Skeletal muscle cell (primary cell): ENCODE measurements at places on chromosomes 6 and 20.

GRCh38 chr6:127959869-127960268 lies 59.0 kb upstream of the THEMIS start:
- no peak for DNase-seq

DNA sequence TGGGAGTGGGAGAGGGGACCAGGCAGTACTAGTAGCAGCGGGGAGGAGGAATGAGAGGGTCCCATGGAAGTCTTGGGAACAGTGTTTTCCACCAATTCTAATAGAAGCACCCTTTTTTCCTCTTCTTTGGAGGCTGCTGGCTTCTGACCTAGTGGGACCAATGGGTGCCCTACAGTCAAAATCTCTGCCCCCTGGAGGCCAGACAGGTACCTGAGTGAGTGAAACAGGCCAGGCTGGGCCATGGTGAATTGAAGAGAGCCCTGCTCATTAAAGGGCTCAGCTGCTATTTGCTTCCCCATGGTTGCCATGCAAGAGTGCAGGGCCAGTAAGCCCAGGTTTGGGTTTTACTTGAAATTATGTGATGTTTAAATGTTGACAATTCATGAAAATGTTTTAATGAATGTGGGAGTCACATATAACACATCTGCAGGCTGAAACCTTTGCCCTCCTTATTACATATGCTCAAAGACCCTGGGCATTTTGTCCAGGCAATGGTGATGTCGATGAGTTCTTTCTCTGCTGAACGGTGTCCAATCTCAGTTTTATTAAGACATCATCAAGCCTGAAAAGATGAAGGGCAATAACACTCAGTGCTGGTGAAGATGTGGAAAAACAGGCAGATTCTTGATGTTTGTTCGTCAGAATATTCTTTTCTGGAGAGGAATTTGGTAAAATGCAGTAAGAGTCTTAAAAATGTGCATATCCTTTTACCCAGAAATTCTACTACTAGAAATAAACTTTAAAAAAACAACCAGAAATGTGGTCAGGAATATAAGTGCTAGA lies 42.3 kb upstream of the OCSTAMP start:
- DNase-seq = no peak

DNA sequence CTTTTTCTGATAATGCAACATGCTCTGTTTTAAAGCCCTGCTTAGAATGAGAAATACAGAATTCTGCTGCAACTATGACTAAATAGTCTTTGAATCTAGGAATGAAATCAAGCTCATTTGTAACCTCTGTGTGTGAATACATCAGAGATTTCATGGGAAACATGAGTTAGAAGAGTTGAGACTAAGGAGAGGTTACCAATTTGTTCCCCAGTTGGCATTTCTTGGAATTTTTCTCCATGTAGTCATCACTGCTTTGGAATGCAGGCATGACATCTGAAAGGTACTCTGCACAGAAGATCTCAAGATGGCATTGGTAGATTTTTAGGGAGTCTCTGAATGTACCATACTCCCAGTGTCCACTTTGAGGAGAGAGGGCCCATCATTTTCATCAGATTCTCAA lies 237.2 kb downstream of the TFAP2A start:
- no peak for DNase-seq

GRCh38 chr6:73710470-73710869 lies 14.5 kb downstream of the CD109 start:
- peak; percentile 32 for DNase-seq

DNA sequence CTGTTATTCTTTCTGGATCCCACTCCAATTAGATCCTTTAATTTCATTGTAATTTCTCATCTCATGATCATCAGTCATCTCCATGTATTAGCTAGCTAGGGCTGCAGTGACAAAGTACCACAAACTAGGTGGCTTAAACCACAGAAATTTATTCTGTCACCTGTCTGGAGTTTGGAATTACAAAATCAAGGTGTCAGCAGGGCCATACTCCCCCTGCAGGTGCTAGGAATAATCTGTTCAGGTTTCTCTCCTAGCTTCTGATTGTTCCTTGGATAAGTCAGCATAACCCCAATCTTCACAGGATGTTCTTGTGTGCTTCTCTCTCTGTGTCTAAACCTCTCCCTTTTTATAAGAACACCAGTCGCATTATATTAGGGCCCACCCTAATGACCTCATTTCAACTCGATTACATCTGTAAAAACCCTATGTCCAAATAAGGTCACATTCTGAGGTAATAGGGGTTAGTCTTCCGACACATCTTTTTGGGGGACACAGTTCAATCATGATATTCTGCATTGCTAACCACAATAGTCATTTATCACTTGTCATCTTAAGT lies 40.5 kb downstream of the BEND6 start:
- no peak for DNase-seq

DNA sequence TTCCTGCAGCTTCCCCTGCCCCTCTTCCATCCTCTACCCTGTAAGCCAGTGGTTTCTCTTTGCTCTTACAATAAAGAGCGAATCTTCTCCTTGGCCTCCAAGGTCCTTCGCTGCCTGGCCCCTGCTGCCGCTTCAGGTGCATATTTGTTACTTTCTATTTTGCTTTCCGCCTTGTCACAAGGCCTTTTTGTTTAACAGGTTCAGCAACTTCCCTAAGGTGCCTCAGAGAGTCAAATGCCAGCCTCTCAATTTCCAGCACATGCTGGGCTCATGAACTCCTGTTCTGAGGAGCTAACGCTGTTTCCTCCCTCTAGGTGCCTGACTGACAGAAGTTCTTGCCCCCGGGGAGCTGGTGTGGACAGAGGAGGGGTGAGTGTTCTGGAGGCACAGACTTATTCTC lies 42.4 kb upstream of the EPB41L1 start:
- no peak for DNase-seq

DNA sequence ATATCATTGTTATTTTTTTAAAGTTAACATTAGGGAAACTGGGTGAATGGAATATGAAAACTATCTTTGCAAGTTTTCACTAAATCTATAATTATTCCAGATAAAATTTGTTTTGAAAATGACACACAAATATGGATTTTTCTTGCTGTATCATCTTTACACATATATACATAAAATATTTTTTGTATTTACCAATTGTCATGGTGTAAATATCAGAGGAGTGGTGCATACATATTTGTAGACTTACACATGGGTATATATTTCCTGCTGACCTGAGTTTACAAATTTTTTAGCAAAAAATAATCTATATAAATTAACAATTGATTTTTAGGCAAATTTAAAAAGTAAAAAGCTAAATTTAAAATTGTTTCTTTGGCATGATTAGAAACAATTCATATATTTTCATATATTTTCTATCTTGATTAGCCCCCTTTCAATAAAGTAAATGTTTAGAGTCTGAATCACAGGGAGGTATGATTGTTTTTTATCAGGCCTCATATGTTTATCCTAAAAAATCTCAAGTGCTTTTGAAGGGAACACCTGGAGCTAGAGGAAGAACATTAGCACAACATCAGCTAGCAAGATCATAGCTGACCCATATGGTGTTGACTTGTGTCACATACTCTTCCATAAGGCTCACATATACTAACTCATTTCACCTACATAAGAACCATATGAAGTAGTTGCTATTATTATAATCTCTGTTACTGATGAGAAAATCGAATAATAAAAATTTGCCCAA lies 671.8 kb upstream of the GJE1 start:
- no peak for DNase-seq

DNA sequence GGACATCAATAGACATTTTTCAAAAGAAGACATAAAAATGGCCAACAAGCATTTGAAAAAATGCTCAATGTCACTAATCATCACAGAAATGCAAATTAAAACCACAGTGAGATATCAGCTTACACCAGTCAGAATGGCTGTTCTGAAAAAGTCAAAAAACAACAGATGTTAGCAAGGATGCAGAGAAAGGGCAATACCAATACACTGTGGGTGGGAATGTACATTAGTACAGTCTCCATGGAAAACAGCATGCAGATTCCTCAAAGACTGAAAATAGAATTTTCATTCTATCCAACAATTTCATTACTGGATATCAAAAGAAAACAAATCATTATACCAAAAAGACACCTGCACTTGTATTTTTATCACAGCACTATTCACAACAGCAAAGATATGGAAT lies 85.3 kb downstream of the DCDC2 start:
- no peak for DNase-seq

DNA sequence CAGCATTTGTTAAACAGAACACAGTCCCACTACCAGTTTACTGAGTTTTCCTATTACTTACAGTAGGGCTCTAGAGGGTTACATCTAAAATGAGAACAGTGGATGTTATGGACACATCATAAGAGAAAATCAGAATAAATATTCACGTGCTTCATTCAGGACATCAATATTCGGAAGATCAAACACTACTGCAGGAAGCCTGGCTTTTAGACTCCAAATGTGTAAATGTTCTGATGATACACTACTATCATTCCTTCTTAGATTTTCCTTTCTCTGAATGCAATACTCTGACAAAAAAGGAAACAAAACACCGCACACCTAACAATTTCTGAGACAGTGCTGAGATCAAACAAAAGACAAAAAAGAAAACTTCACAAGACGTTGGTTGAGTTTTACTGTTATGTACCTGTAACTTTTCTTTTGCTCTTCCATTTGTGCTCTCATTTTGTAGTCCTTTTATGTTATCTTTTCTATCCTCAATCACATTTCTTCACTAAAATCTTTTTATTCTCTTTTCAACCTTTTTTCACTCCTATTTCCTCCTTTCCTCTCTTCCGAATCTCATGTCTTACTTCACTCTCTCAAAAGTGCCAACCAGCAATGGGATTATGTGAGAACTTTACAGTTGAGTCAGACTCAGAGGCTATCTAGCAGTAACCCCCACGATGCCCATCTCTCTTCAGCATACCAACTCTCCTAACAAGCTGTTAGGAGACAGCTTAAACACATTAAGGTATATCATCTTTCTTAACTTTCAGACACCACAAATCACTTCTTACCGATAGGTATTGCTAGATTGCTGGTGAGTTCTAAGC lies 1.7 kb downstream of the FAM184A start:
- DNase-seq = no peak

DNA sequence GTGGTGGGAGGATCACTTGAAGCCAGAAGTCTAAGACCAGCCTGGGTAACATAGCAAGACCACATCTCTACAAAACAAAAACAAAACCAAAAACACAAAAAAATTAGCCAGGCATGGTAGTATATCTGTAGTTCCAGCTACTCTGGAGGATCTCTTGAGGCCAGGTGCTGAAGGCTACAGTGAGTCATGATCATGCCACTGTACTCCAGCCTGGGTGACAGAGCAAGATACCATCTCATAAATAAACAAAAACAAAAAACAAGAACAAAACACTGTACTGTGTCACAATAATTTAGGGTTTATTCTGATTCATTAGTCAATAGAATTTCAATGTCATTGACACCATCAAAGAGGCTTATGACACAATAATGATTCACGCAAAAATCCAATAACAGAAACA lies 1121.7 kb upstream of the MAP3K7 start:
- no peak for DNase-seq

DNA sequence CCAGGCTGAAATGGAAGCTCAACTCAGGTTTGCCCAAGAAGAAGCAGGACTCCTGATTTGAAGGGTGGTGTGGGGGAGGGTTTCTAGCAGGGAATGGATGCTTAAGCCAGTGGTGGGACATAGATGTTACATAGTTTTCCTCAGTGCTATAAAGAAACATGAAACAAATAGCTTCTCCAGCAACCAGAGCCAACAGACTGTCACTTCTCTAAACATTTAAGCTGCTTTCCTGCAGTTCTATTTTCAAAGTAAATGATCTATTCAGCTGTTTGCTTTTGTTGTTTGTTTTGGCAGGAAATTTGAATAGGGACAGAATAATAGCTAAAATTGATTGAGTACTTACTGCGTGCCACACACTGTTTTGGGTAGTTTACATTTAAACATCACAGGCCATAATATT lies 169.0 kb downstream of the UST start:
- DNase-seq = no peak

DNA sequence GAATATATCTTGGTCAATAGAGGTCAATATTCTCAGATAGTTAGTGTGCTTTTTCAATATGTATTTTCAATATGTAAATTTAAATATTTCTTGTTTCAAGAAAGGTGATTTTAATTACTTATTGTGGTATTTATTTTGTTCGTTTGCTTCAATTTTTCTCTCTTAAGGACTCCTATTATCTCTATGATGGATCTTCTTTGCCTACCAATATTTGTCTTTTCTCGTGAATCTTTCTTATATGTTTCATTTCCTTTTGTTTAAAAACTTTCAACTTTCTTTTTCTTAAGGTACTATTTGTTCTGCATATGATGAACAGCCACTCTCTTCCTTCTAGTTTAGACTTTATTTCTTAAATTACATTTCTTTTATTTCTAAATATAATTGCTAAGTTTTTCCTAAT lies 46.1 kb upstream of the PSMF1 start:
- no peak for DNase-seq

DNA sequence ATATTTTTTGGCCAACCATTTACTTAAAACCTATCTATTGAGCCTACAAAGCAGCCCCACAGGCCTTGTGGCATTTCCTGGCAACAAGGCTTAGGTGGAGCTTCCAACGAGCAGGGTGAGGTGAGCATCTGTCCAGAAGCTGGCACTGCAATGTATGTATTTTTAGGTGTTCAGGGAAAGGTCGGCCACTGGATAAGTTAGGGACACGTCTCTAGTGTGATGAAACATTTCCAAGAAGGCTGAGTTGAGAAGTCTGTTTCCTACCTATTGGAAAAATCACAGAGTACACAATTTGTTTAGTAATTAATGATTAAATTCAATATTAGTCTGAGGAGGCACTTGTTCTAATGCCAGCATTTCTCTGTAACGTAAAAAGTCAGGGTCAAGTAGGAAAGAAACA lies 17.8 kb upstream of the RCAN2 start:
- no peak for DNase-seq

DNA sequence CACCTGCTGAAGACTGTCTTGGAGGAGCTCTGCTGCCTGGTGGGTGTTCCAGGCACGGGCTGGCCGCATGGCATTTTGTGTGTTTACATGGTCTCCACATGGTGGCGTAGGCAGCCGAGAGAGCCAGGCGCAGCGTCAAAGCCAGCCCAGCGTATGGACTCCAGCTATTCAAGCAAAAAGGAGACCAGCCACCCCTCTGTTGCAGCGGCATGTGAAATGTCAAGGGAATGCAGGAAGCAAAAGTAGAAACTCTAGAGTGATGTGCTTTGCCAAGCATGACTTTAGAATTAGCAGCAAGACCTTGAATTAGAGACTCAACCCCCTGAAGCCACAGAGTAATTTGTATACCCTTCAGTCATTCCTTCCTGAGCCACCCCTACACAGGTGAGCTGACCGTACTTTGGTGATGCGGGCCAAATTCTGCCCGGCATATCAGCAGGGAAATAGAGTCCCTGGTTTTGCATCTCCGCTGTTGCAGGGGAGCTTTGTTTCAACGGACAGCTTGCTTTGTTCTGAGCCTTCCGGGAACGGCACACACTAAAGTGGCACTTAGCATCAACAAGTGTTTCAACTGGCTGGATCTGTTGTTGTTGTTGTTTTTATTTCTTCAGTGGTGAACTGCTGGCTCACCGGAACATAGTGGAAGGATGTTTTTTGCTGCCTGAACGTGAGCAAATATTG lies 48.5 kb downstream of the FNDC1 start:
- DNase-seq = no peak

DNA sequence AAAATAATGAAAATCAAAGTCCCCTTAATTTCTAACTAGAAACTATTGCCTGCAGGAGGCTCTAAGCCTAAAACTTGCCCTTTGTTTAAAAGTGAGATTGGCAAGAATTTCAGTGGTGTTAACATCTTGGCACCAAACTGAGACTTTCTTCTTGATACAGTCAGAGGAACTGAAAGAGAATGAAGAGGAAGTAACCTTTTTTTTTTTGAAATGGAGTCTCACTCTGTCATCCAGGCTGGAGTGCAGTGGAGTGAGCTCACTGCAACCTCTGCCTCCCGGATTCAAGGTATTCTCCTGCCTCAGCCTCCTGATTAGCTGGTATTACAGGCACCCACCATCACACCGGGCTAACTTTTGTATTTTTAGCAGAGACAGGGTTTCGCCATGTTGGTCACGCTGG lies 3.6 kb downstream of the DOP1A start:
- no peak for DNase-seq

- no peak for DNase-seq
These were observed 34.6 kb upstream of the RNF8 start for GRCh38 chr6:37319156-37319555.
